NCI-H1930 (cell line): ENCODE measurements at places on chromosomes 2 and 18.

DNA sequence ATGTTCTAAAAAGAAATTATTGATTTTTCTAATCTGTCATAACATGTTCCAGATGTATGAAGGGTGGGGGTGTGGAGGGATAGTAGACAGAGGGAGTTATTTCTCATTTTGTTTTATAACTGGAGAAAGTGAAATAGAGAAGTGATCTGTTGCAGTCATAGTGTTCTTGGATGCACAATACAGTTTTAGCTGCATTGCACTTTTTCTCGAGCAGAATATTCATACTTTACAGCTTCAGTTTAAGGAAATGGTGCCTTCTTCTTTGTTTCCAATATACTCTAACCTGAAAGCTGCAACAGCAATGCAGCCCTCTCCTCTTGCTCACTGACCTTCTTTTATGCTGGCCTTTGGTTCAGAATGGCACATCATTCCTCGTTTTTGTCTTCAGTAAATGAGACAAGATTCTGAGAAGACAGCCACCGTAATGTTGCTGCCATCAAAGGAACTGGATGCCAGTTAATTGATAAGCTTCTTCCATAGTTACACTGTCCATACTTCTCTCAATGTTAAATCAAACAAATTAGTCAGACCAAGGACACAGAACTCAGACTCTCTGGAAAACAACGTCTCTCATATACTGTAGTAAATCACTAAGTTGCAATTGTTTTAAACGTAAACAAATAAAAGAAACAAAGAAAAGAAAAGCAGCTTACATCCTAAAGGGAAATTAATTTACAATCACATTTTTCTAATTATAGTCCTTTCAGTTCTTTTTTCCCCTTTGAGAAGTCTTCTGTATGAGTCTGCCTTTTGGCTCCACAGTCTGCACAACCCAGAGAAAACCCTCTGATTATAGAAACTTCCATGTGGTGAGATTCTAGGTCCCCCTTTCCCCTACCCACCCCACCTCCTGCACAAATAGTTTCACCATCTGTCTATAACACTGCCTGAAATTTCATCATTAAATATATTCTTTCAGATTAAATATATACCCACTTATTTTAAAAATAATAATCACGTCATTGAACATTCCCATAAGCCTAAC, 97.4 kb upstream of the UGP2 start:
- no peak for DNase-seq

GRCh38 chr2:179882851-179883806, 21.7 kb upstream of the ZNF385B start:
- DNase-seq: no peak

- no peak for DNase-seq
Measured at GRCh38 chr2:164485541-164485940, 135.7 kb downstream of the GRB14 start.

DNA sequence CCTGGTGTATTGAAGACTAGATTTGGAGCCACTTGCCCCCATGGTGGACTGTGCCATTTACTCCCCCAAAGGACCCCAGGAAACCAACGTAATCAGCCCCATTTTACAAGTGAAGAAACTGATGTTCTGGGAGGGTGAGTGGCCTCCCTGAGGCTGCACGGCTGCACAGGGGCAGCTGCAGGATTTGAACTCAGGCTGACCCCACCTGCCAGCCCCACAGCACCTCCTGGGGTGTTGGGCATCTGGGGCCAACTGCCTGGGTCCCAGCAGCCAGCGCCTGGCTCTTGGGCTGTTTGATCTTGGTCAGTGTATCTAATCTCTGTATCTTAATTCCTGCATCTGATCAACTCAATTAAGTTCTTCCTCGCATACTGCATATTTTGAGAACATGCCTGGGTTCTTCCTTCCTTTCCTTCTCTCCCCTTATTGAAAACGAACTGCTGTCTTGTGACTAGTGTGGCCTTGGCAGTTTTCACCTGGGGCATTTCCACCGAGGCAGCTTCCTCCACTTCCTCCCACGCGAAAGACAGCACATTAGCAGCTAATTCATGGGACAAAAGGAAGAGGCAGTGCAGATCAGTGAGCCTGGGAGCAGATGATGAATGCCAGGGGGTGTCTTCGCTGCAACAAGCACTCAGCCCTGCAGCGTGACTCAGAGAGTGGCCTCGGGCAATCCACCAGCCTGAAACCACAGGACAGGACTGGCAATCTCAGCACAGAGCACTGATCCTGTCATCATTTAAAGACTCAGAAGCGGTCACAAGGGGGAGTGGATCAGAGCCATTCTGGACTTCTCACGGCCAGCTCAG, 184.1 kb upstream of the RAB12 start:
- DNase-seq: no peak

DNA sequence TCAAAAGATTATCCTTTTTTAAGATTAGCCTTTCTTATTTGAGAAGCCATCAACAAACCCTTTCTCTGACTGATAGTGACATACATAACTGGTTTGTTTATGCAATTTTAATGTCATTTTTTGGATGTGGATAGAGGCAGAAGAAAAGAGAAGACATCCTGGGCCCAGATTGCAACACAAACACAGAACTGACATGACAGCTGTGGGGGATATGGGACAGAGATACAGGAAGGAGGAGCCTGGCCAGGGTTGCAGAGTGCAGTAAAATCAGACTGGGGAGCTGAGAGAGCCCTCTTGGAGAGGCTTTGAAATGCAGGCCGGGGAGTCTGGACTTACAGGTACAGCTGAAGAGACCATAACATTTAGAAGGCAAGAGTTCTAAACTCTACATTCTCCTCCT, 65.1 kb downstream of the SIGLEC15 start:
- DNase-seq: no peak

DNA sequence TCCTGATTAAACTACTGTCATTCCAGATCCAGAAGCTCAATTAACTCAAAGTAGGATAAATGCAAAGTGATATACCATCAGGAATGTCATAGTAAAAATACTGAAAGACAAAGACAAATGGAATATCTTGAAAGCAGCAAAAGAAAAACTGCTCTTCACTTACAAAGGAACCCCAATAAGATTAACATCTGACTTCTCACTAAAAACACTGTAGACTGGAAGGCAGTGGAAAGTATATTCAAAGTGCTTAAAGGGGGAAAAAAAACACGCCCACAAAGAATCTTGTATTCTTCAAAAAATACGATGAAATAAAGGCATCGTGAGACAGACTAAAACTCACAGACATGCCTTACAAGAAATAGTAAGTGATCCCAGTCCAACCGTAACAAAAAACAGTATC, 195.7 kb downstream of the DOK6 start:
- no peak for DNase-seq

DNA sequence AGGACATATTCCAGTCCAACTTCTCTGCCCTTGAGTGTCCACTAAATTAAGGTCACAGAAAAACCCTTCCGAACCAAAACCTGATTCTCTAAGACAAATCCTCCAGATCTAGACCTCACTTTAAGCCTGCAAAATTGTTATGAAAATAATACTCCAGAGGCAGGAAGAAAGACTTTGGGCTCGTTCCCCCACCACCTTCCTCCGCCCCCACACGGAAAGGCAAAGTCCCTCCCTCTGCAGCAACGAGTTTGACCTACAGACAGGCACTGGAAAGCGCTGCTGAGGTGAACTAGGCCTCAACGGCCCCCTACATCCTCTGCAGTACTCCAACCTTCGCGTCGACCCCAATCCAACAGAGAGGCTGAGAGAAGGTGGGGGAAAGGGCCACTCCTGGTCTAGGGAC, 808 bp downstream of the ATP5MC3 start:
- no peak for DNase-seq

- DNase-seq: no peak
Measured at GRCh38 chr18:1133541-1133940, 228.9 kb downstream of the ADCYAP1 start.

DNA sequence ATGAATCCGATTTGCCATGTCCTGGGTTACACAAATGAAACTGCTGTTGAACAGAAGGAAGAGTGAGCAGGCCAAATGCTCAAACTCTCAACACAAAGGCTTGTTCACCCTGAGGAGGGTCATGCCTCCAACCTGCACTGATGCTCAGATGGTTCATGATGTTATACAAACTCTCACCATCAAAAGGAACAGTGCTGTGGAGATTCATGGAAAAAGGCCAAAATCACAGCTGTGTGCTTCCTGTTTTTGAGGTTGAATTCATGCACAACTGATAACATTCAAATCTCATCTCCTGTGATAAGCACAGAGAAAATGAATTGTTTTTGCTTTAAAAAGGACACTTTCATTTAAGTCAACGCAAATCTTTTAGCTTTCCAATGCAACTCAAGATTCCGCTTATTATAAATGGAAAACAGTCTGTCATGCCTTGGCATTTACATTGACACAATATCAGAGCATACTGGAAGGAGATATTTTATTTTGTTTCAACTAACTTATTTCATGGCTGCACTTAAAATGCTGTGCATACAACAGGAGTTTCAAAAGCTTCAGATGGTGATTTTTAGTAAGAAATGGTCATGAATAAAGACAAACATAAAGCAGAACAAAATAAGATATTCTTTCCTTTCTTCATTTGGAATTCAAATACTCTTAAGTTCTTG, 22.2 kb upstream of the TTN start:
- no peak for DNase-seq

DNA sequence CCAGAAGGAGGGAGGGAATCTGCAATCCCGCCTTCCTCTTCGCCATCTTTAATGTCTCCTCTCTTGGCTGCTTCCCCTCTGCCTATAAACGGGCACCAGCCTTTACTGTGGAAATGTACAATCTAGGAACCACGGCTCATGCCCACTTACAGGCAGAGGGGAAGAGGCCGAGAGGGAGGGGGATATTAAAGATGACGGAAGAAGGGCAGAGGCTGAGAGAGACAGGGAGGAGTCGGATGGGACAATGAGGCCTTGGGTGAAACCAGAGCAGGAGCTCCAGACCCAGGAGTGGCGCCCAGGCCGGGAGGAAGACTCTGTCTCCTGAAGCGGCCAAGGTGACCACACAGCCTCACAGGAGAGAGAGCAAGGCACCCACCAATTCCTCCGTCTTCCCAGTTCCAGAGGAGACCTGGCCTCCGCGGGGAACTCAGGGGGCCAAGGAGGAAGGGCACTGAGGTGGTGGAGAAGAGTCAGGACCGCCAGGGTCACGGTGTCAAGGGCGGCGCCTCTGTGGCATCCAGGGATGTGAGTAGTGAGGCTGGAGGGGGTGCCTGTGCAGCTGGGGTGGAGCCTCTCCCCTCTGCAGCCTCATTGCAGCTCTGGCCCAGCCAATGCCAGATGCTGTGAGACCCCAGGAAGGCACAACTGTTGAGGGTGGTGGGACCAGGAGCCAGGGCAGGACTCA, 67.8 kb downstream of the CIB4 start:
- no peak for DNase-seq

- DNase-seq: no peak
Measured at GRCh38 chr2:37635504-37636380, 35.7 kb downstream of the CDC42EP3 start.

- no peak for DNase-seq
Measured at GRCh38 chr2:46120792-46121555, 176.2 kb upstream of the EPAS1 start.

DNA sequence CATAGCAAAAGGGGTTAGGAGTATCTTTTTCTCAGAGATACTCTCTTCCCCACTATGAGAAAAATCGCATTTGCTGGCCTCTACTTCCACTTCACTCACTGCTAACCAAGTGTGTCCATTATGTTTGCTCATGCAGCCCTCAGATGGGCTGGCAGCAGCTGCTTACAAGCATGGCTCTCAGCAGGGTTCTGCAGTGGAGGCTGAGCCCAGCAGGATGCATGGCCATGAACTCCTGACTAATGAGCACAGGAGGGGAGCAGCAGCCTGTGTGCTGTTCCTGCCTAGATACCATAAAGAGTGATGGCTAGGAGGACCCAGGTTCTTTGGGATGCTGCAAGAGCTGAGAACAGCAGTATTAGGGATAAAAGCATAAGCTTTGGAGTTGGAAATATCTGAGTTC, 316.9 kb upstream of the THSD7B start:
- no peak for DNase-seq

DNA sequence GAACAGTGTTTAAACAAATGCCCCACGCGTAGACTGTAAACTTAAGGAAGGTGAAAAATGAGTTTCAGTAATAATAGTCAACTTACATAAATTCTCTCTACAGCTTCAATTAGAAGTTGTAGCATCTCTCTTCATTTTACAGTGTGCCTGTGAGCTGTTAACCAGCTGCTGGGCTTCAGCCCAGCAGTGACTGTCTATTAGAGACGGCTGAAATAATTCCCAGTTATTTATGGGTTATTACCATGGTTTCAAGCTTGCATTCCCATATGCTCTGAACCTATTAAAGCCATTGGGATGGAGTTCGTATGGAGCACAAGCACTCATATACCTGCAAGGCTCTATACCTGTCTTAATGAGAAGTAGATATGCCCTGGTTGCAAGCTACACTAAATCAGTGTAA, 501.1 kb downstream of the CNTNAP5 start:
- DNase-seq: no peak

DNA sequence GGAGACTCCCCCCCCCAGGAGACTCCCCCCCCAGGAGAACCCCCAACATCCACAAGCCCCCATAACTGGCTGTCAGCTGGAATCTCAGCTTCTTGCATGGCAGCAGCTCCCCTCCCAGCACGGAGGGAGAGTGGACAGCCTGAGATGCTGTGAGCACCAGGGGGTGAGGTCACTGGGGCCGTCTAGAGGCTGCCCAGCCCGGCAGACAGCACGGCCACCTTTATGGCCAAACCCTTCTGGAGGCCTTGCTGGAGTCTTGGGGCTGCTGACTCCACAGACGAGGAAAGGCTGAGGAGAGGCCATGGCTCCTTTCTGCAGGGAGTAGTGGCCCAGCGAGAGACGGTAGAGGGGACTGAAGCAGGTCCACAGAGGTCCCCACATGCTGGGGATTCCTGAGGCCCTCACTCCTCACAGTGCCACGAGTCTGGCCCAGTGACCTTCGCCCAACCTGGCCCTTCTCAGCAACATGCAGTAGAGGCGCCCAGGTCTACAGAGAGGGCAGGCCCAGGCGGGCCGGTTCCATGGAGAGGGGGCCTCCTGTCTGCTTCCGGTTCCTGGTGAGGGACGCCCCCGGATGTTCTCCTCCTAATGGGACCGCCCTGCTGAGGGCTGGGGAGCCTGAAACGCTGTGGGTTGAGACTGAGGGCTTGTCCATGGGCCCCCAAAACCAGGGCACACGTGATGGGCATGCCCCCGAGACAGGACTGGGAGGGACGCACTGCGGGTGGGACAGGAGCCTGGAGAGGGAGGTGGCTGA, 122.6 kb upstream of the CTDP1 start:
- no peak for DNase-seq

DNA sequence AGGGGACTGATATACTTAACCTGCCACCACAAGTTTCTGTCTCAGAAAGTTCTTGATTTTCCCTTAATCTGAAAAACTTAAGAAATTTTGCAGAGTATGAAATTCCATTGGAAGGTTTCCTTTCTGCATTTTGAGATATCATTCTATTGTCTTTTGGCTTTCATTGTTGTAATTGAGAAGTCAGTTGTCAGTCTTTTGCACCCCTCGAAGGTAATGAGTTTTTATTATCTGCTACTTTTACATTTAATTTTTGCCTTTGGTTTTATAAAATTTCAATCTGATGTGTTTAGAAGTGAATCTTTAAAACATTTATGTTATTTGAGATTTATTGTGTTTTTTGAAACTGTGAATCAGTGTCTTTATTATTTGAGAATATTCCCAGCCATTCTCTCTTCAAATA, 4.8 kb upstream of the IL36A start:
- no peak for DNase-seq
